SK-N-MC (cell line): ENCODE measurements at places on chromosomes 3 and 15.

- DNase-seq, result no peak
Measured at GRCh38 chr3:136634821-136635220, 117.4 kb downstream of the STAG1 start.

GRCh38 chr3:97917813-97918536 is 54.3 kb downstream of the RIOX2 start:
- no peak for DNase-seq

GRCh38 chr3:128674161-128674784 is 23.7 kb upstream of the RPN1 start:
- no peak for DNase-seq

- peak; percentile 88 for DNase-seq
Measured at GRCh38 chr15:91445695-91446228, 345.7 kb downstream of the SV2B start.

DNA sequence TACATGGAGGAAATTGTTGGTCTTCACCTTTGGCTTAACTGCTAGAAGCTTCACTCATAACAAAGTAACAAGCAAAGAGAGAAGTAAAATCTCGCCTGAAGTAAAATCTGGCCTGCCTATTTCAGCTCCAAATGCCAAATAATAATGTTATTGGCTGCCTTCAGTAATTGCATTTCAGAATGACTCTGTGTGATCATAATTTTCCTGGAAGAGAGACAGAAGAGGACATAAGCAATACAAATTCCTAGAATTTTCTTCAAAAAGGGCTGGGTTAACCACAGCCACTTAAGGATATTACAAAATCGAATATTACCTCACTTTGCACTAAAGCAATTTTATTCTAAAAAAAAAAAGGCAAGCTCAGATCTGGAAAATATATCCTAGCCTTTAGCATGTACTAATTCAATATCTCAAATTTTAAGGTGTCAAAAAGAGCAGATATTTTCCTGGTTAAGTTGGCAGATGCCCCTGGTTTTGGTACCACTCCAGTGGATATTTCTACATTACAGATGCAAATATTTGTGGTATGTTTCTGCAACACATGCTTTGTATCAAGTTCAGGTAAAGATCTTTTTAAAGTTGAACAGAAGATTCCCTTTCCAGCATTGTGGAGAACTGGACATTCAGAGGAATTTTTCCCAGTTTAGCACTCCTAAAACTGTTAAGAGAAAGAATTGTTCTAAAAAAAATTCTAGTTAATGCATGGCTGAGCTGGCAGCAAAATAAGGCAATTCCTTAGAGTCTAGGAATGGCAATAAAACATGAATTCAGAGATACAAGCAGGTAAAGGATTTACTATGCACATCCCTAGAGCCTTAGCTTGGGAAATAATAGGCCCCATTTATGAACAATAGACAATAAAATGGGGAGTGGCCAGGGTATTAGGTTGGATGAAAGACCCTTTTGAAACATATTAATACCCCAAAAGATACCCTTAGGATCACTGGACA is 116.7 kb downstream of the STAC start:
- no peak for DNase-seq

GRCh38 chr3:100852840-100853239 is 140.4 kb downstream of the ABI3BP start:
- DNase-seq, result no peak

- no peak for DNase-seq
Measured at GRCh38 chr15:47331829-47332393, 385.4 kb upstream of the SEMA6D start.

- DNase-seq, result no peak
Measured at GRCh38 chr3:11212784-11213183, 58.5 kb downstream of the HRH1 start.

DNA sequence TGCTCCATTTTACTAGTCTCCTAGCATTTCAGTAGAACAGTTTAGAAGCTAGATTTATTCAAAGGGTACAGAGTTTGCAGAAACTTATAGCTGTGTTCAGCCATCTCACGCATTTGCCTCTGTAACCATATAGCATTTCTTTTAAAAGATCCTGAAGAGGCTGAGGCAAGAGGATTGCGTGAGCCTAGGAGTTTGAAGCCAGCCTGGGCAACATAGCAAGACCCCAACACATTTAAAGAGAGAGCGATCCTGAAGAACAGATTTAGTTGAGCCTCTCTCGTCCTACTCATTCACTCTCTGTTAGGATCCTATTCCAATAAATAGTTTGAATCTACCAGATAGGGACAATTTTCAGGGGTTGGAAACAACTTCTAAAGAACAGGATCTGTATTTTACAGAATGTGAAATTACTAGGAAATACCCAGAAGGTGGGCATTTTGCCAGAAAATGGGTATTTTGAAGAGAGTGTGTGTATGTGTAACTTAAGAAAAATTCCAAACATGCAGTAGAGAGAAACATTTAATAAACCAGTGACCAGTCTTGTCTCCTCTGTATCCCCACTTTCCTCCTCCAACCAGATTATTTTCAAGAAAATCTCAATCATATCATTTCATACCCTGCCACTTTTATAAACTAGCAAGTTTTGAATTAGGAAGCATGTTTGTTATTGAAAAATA is 4.5 kb downstream of the EIF3J start:
- DNase-seq, result no peak

DNA sequence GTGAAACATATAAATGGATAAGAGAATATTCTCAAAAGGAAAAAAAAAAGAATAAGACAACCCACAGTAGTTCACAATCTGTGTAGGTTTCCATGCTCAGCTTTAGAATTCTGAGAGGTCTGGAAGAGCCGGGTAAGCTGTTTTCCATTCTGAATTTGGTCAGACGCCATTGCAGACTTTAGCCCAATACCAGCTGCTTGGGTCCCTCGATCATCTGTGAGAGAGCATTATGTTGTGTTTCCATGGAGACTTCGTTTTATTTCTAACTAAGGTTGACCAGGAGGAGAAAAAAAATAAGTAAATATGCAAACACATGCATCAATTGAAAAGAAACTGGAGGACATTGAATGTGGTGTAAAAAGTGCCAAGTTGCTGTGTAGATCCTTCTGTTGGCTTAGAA is 25.5 kb downstream of the KCNAB1 start:
- DNase-seq, result no peak

GRCh38 chr3:13208706-13209633 is 135.7 kb upstream of the IQSEC1 start:
- no peak for DNase-seq

DNA sequence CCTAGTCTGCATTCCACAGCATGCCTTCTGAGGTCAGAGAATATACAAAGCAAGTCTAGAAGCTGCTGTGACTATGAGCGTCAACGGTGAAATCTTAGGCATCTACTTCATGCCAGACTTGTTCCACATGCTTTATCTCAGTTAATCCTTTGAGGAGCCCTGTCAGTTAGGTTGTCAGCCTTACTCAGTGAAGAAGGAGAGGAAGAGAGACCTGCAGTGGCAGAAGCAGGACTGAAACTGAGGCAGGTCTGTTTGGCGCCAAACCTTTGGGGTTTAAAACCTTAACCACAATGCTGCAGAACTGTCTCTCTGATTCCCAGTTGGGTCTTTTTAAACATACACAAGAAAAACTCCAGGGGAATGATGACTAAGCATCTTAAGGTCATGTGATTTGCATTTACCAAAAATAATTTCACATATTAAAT is 139.0 kb upstream of the LIPC start:
- DNase-seq, result no peak
